Effector memory CD4-positive, alpha-beta T cell (primary cell): ENCODE measurements at places on chromosomes 1 and 21.

GRCh38 chr21:17738176-17738953 lies 80.8 kb downstream of the C21orf91 start:
- DNase-seq: no peak

- no peak for DNase-seq
These were observed 75.1 kb downstream of the ZSCAN20 start for GRCh38 chr1:33547576-33547975.

DNA sequence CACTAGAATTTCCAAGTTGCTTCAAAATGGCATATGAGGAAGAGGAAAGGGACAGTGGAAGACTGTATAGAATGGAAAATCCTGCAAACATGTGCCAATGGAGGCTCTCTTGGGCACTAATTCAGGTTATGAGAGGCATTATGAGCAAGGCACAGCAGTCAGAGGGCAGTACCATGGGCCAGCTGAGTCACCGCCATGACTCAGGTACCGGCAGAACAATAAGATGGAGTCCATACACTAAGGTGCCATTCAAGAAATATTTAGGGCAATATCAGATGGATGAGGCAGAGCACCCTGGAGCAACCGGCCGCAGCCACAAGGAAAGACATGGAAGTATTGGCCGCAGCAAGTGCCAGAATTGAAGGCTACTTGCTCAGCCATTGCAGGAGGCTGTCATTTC lies 25.6 kb upstream of the VAV3 start:
- no peak for DNase-seq

DNA sequence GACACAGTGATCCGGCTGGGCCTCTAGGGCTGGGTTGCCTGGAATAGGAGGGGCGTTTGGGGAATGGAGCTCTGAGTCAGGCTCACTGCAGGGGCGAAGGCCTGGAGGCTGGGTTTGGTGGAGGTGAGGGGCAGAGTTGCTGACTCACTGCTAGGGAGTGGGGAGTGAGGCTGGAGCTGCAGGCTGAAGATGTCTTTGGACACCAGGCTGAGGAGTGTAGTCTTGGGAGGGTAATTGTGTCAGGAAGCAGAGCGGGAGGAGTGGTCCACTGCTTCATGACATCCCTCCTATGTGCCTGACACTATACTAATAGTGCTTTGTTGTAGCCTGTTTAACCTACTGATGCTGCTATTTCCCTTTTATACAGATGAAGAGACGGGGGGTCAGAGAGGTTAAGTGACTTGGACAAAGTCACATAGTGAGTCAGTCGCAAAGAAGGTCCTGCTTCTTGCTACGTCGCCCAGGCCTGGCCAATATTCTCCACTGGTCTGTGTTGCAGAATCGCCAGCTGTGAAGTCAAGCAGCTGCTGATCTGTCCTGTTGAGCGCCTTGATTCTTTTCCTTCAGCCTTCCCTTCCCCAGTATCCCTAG lies 13.6 kb downstream of the ACTL8 start:
- DNase-seq: no peak

GRCh38 chr1:65719391-65719790 lies 73.3 kb upstream of the PDE4B start:
- no peak for DNase-seq

DNA sequence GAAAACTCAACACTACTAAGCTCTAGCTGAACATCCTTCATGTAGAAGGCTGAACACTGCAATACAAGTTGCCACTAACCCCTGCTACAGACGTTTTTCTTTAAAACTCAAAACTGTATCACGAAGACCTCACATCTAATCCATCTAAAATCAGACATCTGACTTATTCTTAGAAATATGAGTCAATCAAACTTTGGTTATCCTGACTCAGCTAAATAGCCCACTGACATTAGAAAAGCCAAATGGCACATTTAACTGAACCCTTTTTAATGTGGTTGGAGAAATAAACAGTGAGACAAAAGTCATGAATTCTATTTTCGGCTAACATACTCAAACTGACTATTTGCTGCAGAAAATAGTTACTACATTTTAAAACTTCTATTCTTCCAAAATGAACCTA lies 35.6 kb downstream of the WLS start:
- DNase-seq: no peak

- DNase-seq: no peak
These were observed 10.5 kb upstream of the PRXL2B start for GRCh38 chr1:2575801-2576663.

DNA sequence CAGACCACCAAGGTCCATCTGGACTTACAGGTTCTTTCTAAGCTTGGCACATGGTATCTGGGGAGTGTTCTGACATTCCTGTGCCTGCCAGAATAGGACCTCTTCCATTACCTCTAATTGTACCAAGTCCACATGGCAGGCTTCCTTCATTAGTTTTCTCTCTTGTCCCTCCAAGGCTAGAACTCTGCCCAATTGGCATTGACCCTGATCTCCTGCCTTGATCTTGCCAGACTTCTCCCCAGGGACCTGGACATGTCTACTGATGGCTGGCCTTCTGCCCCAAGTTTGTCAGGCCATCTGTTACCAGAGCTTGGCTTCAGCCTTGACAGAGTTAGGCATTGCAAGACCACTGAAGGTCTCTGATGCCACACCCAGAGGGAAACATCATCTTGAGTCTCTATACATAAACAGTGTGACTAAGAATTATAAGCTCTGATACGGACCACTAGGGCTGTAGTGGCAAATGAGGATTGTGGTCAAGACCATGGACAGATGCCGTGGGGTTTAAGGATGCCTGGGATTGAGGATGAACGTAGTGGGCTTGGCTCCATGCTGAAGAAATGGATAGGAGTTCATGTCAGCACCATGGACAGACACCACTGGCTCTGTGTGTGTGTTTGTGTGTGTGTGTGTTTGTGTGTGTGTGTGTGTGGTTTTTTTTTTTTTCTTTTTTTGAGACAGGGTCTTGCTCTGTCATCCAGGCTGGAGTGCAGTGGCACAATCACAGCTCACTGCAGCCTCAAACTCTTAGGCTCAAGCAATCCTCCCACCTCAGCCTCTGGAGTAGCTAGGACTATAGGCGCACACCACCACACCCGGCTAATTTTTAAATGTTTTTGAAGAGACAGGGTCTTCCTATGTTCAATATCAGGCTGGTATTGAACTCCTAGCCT lies 19.5 kb upstream of the PSMB2 start:
- DNase-seq: no peak

GRCh38 chr1:87556326-87556725 lies 227.6 kb downstream of the LMO4 start:
- DNase-seq: no peak

GRCh38 chr1:8679929-8680663 lies 137.3 kb downstream of the RERE start:
- DNase-seq: no peak

DNA sequence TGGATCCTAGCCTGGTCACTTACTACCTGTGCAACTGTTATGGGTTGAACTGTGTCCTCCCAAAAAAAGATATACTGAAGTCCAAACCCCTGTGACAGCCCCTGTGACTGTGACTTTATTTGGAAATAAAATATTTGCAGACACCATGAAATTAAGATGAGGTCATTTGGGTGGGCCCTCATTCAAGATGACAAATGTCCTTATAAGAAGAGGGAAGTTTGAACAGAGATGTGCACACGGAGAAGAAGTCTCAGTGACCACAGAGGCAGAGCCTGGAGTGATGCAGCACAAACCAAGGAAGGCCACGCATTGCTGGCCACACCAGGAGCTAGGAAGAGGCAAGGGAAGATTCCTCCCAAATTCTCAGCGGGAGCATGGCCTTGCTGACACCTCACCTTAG lies 249.7 kb upstream of the RUNX1 start:
- no peak for DNase-seq

DNA sequence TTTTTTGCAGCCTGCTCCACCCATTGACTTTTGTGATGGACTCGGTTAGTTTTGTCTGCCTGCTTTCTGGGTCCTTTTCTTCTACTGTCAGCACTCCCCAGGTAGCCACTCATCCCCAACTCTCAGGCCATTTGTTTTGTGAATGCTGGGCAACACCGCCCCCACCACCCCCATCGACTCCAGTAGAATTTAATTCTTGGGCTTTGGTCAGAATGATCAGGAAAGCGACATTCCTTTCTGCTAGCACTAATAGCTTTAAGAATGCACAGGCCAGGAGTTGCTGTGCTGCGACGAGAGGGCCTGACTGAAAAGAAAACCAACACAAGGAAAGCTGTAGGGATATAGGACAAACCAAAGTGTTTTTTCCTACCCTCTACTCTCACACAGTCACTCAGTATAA lies 144.4 kb downstream of the CDC7 start:
- no peak for DNase-seq

DNA sequence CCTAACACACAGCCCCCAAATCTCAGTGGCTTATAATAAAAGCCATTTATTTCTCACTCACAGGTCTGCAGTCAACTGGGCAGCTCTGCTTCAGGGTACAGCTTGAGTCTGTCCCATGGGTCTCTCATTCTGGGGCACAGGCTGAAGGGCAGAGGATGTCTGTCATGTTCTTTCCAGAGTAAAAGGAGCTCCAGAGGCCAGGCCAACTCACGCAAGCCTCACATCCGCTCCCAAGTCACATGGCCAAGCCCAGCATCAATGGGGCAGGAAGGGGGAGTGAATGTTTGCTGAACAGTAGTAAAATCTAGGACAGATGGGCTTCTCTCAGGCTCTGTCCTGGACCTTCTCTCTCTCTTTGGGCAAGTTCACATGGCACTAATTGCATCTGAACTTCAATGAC lies 7.1 kb upstream of the SSBP3 start:
- no peak for DNase-seq

GRCh38 chr1:5198328-5198727 lies 543.9 kb downstream of the AJAP1 start:
- no peak for DNase-seq

GRCh38 chr1:3628445-3628844 lies 3.6 kb downstream of the TPRG1L start:
- no peak for DNase-seq

- no peak for DNase-seq
These were observed 6.1 kb downstream of the PARK7 start for GRCh38 chr1:7967651-7968050.

DNA sequence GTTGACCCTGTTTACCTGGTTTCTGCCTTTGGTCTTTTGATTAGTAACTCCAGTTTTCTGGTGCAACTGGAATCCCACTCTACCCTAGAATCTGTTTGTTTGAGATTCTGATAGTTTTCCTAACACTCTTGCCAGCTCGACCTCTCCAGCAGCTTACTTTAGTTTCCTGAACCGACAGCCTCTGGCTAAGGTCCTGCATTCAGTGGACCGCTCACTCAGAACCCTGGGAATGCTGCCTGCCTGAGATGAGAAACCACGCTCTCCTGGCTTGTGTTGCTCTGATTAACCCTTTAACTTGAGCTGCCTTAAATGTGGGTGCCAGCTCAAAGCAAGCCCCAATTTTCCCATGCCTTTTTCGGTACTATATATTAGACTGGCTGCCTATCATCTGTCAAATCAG lies 45.3 kb upstream of the SIPA1L2 start:
- no peak for DNase-seq

DNA sequence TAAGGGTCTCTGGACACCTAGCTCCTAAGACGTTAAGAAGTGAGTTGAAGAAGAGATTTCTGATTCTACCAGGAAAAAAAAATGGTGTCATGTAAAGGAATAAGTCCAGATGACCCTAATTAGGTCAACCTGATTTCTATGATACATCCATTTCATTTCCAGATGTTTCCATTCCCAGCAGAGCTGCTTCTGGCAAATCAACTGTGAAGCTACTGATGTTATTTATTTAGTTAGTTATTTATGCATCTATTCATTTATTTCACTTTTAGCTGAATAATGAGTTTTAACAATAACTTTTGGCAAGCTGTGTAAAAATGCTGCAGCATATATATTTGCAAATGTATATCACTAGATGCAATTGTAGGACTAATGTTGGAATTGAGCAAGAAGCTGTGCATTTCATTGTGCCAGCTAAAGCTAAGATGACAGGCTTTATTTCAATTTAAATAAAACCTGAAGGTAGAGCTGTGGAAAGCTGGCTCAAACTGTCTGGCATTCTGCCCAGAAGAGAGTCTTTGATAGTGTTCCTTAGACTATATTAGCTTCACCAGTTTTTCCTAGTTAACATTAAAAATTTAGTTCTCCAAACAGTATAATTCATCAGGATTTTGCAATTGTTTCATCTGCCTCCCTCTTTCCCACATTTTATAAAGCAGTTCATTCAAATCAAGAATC lies 1164.4 kb upstream of the ADGRL4 start:
- DNase-seq: no peak

- no peak for DNase-seq
These were observed 17.7 kb upstream of the ZSCAN20 start for GRCh38 chr1:33454646-33455282.

- DNase-seq: no peak
These were observed 210.9 kb downstream of the LTN1 start for GRCh38 chr21:28781602-28782276.

GRCh38 chr1:47901001-47901575 lies 96.1 kb downstream of the TRABD2B start:
- DNase-seq: no peak

DNA sequence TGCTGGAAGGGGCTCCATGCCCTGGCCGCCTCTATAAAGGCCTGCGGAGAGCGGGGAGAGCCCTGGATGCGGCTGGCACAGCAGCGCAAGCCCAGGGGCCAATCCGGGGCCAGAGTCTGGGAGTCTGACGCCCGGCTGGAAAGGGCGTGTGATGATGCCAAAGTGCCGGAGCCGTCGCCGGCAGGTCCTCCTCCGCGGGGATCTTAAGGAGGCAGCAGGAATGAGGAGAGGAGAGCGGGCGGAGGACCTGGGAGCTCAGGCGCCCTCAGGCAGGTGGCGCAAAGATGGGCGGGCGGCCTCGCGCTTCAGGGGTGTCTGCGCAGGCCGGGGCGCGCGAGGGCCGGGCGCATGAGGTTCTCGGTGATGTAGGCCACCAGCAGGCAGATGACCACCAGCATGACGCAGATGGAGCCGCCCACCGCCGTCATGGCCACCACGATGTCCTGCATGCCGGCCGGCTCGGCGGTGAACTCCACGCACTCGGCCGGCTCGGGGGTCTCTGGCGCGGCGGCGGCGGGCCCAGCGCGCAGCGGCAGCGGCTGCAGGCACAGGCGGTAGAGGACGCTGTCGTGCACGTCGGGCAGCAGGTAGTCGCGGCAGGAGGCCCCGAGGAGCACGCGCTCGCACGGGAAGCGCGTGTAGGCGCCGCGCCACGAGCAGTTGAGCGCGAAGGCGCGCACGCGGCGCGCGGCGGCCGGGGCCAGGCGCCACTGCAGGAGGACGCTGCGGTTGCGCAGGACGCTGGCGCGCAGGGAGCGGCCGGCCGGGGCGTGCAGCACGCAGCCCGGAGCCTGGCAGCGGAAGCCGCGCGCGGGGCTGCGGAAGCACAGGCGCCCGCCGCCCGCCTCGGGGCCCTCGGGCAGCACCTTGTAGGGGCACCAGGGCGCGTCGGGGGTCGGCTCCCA lies 653 bp downstream of the FNDC10 start:
- no peak for DNase-seq

- no peak for DNase-seq
These were observed 57.8 kb upstream of the USP24 start for GRCh38 chr1:55272994-55273393.

GRCh38 chr1:4308806-4309205 lies 345.6 kb upstream of the AJAP1 start:
- DNase-seq: no peak

GRCh38 chr1:44405798-44406736 lies 1.0 kb downstream of the RNF220 start:
- DNase-seq: no peak

GRCh38 chr21:17900990-17901385 lies 81.8 kb upstream of the C21orf91 start:
- DNase-seq: no peak

- no peak for DNase-seq
These were observed 73.6 kb upstream of the PTGFRN start for GRCh38 chr1:116836099-116836498.

- no peak for DNase-seq
These were observed 134.4 kb downstream of the LRRC7 start for GRCh38 chr1:69702085-69702484.
